Bladder microvascular endothelial cell (primary cell): ENCODE measurements at places on chromosomes 2 and 18. TPM values are rescaled to one million over a fixed set of nuclear protein-coding genes. Genes with fewer than 3 reads are reported as not detected.

The TMEM17 gene
- 0.65 and 1.1 TPM in 2 replicates for total RNA-seq

The PRADC1 gene
- total RNA-seq, result 18.9 and 26.7 TPM in 2 replicates

The FLACC1 gene
- total RNA-seq, result 0.49 and 1.3 TPM in 2 replicates

The KIF1A gene
- 0.44 TPM in 1 of 2 replicates, not detected in the other for total RNA-seq
